T-helper 9 cell (primary cell): ENCODE measurements at places on chromosomes 3 and 15.

GRCh38 chr3:24435584-24435983 is 59.1 kb downstream of the THRB start:
- no peak for DNase-seq

DNA sequence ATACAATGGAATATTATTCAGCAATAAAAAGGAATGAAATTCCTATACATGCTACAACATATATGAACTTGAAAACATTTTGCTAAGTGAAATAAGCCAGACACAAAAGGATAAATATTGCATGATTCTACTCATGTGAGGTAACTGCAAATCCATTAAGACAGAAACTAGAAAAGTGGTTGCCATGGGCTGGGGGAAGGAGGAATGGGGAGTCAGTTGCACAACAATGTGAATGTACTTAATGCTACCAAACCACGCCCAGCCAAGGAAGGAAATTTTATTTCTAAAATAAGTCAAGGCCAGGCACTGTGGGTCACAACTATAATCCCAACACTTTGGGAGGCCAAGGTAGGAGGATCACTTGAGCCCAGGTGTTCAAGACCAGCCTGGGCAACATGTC is 9.8 kb upstream of the GMPPB start:
- DNase-seq, result no peak

- DNase-seq, result no peak
Observed at GRCh38 chr15:43794269-43795037, 2.3 kb downstream of the SERF2 start.

- no peak for DNase-seq
Observed at GRCh38 chr3:124126436-124127023, 134.6 kb upstream of the ROPN1 start.

GRCh38 chr3:142574665-142575064 is 3.9 kb downstream of the ATR start:
- DNase-seq, result no peak
